ENCODE measurements at places on chromosomes 6 and 20.

DNA sequence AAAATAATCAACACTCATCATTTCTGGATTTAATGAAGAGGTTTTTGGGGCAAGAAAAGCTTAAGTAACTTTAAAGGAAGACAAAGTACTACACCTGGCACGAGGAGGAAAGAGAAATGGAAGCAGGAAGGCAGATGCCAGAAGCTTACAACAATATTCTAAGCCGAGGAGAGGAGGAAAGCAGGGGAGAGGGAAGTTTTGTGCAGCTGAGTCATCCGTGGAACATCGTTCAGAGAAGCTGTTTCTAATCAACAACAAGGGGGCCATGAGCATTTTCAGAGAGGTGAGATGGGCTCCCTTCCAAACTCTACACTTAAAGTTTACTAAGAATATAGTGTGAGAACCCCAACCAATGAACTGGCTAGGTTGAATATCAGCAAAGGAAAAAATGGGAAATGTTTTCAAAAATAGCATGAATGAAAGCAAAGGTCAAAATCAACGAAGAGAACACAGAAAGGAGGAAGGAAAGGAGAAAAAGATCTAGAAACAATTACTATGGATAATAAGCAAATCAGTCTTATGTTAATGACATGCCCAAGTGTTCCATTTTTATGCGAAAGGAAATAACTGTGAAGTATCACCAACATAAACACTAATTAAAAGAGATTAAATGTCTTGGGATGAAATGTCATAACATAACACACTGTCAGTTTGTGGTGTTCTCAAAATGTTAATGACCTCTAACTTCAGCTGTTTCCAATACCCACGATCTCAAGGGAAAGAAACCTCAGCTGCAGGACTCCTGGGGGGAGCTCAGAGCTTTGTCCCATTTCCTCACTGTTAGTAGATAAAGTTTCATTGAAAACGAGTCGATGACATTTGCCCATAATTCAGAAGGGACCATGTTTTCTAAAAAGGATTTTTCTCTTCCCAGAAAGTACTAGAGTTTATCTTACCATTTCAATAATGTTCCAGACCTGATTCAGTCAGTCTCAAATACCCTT, 203.4 kb upstream of the STXBP5 start:
- no peak overlapping the region for H3K4me3 ChIP-seq
- no peak for DNase-seq
- H3K4me1 ChIP-seq: peaks cover 2% of the 10 kb centered on the region
- H3K27ac ChIP-seq: no peak overlapping the region
- no peaks in the 10 kb centered on the region for H3K36me3 ChIP-seq

- H3K4me3 ChIP-seq: no peak overlapping the region
- H3K27ac ChIP-seq: no peak overlapping the region
Observed at GRCh38 chr6:117549611-117550010, 52.7 kb downstream of the GOPC start.

GRCh38 chr6:162533009-162533400, 194.6 kb downstream of the PRKN start:
- H3K4me1 ChIP-seq: no peaks in the 10 kb centered on the region
- H3K27me3 ChIP-seq: no peaks in the 10 kb centered on the region
- H3K27ac ChIP-seq: no peak overlapping the region
- no peaks in the 10 kb centered on the region for H3K36me3 ChIP-seq
- DNase-seq: no peak

DNA sequence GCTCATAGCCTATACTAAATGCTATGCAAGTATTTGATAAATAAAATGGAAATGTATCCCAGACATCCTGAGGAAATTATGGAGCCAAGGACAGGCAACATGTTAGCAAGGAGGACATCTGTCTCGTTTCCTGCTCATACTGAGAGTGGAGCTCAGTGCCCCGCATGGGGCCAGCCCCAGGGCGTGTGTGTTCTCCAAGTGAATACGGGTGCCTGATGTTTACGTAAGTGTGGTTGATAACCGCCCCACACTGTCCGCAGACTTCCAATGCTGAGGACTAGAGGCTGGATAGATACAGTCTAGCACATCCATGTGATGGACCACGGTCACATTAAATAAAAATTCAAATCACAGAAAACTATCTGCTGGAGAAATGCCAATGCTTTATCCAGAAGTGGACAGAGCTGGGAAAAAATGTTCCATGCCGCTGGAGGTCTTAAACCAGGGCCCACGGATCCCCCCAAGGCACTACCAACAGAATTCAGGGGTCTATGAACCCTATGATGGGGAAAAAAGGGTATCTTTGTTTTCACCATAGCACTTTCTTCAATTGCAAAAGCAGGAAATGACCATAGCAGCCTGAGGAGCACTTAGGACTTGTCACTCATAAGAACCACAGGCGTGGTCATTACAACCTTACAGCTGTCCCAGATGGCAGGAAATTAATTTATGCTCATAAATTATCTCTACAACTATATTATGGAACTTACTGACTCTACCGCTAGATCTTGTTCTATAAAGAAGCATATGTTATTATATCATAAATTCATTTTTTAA, 24.9 kb downstream of the TGM2 start:
- no peak overlapping the region for H3K4me3 ChIP-seq
- no peak overlapping the region for H3K27ac ChIP-seq
- peaks cover 38% of the 10 kb centered on the region for H3K4me1 ChIP-seq
- no peaks in the 10 kb centered on the region for H3K27me3 ChIP-seq

DNA sequence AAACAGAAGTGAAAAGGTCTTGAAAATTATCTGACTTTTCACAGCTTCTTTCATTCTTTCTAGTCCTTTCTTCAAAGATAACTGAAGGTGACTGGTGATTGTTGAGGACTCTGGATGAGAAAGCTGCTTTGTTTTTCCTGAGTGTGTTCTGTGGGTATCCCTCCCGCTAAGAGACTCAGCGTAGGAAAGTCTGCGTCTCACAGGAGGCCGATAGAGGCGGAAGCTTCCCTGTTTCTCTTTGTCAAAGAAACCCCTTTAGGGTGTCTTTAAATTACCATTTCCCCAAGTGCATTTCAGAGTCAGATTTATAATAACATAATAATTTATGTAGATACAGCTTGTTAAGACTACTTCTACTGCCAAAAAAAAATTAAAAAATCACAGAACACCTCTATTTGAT, 31.2 kb upstream of the IRF4 start:
- H3K4me1 ChIP-seq: no peaks in the 10 kb centered on the region
- DNase-seq: no peak
- no peak overlapping the region for H3K4me3 ChIP-seq
- H3K27ac ChIP-seq: no peak overlapping the region
- H3K36me3 ChIP-seq: no peaks in the 10 kb centered on the region

GRCh38 chr20:17799575-17800227, 99.9 kb downstream of the BANF2 start:
- H3K27me3 ChIP-seq: no peaks in the 10 kb centered on the region
- peaks cover 6% of the 10 kb centered on the region for H3K4me1 ChIP-seq
- H3K4me3 ChIP-seq: no peak overlapping the region
- no peaks in the 10 kb centered on the region for H3K36me3 ChIP-seq
- no peak for DNase-seq

DNA sequence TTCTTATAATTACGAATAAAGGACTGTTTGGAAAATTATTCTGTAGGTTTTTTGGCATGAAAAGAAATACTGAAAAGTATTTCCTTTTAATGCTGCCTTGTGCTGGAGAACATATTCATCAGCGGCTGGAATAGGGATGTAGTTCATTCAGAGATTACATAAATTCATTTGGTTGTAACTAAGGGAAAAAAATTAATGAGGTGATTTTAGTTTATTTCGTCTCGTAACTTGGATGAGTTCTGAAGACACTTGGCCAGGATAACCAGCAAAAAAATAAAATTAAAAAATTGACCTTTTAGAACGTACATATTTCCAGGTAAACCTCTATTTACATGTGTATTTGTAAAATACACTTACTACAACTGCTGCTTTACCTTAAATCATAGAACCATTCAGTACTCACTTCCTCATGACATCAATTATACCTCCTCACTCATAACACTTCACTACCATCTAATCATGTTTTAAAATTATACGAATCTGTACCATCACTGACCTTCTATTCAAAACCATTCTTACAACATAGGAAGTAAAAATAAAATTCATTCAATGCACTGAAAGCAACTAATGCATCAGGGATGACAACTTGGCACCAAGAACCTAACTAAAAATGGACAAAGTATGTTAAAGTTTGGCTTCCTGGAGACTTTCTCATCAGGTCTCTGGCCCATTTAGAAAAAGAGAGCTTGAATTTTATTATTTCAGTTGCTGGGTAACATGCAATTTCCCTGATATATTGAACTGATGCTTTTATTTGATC, 17.2 kb downstream of the KLHL31 start:
- no peaks in the 10 kb centered on the region for H3K36me3 ChIP-seq
- no peak overlapping the region for H3K27ac ChIP-seq
- H3K4me1 ChIP-seq: peaks cover 11% of the 10 kb centered on the region
- H3K27me3 ChIP-seq: no peaks in the 10 kb centered on the region
- no peak for DNase-seq
- H3K4me3 ChIP-seq: no peak overlapping the region

- no peak overlapping the region for H3K27ac ChIP-seq
- H3K4me1 ChIP-seq: no peaks in the 10 kb centered on the region
- no peak overlapping the region for H3K4me3 ChIP-seq
- H3K27me3 ChIP-seq: no peaks in the 10 kb centered on the region
- no peaks in the 10 kb centered on the region for H3K36me3 ChIP-seq
Observed at GRCh38 chr6:116564311-116564710, 7.0 kb upstream of the RWDD1 start.

- no peak overlapping the region for H3K27ac ChIP-seq
- DNase-seq: no peak
- no peaks in the 10 kb centered on the region for H3K36me3 ChIP-seq
- no peaks in the 10 kb centered on the region for H3K27me3 ChIP-seq
- no peak overlapping the region for H3K4me3 ChIP-seq
- no peaks in the 10 kb centered on the region for H3K4me1 ChIP-seq
Observed at GRCh38 chr6:74137911-74138310, 441.9 kb downstream of the CD109 start.

DNA sequence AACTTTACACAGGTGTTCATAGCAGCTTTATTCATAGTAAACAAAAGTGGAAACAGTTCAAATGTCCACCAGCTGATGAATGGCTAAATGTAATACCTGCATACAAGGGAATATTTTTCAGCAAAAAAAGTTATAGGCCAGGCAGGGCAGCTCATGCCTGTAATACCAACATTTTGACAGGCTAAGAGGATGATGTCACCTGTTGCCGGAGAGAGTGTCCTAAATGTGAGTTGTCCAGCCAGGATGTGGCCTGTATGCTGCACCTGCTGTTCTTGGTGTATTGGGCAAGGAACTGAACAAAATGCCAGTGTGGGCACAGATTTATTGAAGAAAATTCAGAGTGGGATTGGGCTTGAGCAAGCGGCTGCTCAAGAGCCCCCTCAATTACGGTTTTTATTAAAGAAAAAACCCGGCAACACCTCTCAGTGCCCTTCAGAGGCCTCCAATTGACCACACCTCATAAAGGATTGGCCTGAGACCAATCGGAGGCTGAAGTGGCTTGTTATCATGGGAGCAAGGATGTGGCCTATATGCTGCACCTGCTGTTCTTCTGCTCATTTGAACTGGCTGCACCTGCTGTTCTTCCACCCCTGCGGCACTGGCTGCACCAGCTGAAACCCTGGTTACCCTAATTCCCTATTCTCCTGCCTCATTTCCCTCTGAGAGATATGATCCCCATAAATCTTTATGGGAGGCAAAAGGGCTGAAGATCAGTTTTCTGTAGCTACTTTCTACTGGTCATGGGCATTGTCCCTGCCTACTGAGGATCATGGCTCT, 164.3 kb upstream of the PROKR2 start:
- H3K4me1 ChIP-seq: no peaks in the 10 kb centered on the region
- H3K4me3 ChIP-seq: no peak overlapping the region
- DNase-seq: no peak
- H3K27me3 ChIP-seq: no peaks in the 10 kb centered on the region
- no peaks in the 10 kb centered on the region for H3K36me3 ChIP-seq

Measured in thoracic aorta (tissue), 2 donors.